Inflammatory macrophage treated with lipopolysaccharide for 1 hour (primary cell): ENCODE measurements at places on chromosomes 3 and 15.

DNA sequence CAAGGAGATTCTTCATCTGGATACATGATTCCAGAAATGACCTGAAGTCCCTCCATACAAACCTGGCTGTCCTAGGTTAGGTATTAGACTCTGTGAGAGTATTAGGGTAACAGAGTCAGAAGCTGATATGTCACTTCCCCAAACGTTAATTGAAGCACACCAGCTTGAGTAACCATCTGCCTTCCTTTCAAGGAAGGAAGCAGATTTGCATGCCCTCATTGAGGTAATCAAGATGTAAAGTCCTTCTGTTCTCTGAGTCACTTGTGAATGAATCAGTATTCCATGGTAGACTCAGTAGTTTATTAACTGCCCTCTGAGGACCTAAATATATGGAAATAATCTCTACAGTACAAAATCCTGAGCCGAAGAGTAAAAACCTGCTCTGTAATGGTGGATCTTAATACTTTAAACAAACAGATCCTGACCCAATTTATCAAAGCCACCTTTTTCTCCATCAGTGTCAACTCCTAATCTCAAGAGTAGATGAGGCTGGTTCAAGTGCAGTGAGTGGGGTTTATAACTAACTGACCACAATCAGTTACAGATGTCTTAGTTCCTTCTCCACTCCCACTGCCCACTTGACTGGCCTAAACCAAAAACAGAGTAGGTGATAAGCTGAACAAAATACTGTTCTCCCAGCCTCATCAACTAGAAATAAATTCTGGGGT is 246.2 kb upstream of the CHRM5 start:
- DNase-seq, result peak; percentile 76

- DNase-seq, result no peak
These were observed 20.1 kb downstream of the IFT57 start for GRCh38 chr3:108202080-108202479.

GRCh38 chr3:114632757-114633424 is 339.1 kb downstream of the TIGIT start:
- no peak for DNase-seq

DNA sequence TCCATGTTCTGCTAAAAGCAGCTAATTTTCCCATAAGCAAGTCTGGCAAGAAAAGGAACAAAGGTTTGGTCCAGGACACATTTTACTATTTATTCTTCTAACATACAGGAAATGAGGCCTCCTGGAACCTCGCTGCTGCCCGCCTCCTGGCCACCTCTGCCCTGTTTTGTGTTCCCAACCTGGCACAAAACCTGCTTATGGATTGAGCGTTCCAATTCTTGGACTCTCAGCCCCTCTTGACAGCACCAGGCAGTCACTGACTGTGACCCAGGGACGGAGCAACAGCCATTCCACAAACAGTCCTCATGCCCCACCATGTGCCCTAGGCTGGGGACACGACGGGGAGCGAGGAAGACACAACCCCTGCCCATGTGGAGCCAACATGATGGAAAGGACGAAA is 11.6 kb upstream of the SSUH2 start:
- no peak for DNase-seq

GRCh38 chr3:14129296-14129695 is 4.4 kb downstream of the TMEM43 start:
- no peak for DNase-seq

DNA sequence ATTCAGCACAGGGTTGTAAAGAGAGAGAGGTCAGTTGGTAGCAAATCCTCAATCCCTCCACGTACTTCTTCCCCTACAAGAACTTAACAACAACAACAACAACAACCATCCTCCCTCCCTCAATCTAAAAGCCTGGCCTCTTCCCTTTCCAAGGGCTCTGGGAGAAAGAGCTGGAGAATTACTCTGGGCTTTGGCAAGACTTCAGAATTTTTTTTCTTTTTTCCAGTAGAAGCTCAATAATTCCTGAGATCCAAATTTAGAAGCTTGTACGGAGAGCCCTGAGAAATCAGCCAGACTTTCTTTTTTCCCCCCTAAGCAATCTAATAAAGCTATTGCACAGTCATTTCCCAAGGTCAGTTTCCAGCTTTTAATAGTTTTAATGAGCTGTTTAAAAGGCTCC is 95.8 kb upstream of the CACNA2D3 start:
- no peak for DNase-seq

- DNase-seq, result peak; percentile 21
These were observed 31.0 kb upstream of the ZCWPW2 start for GRCh38 chr3:28317438-28318022.

DNA sequence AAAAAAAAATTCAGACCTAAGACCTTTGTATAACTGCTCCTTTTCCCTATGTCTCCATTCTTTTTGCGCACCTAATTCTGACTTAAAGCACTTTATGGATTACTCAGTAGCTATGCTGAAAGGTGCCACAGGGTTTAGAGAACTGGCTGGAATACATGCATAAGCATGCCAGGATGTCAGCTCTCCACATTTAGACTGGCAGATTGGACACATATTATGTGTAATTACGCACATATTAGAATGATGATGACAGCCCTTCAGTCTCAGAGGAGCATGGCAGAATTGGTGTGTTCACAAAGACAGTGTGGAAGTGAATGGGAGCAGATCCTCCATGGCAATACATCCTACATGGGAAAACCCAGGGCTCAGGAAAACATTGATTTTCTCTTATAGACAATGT is 108.1 kb upstream of the LSAMP start:
- DNase-seq, result no peak

GRCh38 chr3:179113903-179114302 is 34.3 kb upstream of the PIK3CA start:
- no peak for DNase-seq
